Cardiac muscle cell (in vitro differentiated cells and primary cell): ENCODE measurements at places on chromosomes 4 and X.
A peak's percentile ranks its signal among the peaks of the same experiment; 100 is the strongest.

DNA sequence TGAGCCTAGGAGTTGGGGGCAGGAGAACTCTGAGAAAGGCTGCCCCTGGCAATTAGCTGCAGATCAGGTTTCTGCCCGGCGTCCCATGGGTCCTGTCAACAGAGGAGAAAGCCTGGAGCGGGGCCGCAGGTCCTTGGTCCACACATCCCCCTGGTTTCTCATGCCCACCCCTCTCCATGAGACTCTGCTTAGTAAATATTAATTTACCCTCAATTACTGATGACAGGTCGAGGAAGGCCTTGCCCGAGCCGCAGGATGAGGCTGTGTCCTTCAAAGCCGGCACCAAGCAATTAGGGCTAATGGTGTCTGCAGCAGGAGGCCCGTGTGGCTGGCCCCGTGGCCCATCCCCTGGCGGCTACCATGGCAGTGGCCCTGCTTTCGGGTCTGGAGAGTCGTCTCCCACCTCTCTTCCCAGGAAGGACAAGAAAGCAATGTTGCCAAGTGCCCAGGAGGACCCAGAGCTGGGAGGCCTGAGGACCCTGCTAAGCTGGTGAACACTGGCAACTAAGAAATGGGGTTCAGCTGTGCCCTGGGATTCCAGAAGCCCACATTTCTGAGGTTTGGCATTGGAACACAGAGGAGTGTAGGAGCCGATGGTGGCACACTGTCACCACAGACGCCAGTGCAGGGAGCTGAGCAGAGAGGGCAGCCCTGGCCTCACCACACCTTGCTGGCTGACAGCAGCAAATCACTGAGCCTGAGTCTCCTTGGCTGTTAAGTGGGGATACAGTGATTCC, 114.6 kb downstream of the CPZ start:
- no peaks in the 10 kb centered on the region for H3K4me1 ChIP-seq
- H3K27ac ChIP-seq = no peak overlapping the region
- DNase-seq = no peak
- no peaks in the 10 kb centered on the region for H3K27me3 ChIP-seq
- H3K4me3 ChIP-seq = no peak overlapping the region

DNA sequence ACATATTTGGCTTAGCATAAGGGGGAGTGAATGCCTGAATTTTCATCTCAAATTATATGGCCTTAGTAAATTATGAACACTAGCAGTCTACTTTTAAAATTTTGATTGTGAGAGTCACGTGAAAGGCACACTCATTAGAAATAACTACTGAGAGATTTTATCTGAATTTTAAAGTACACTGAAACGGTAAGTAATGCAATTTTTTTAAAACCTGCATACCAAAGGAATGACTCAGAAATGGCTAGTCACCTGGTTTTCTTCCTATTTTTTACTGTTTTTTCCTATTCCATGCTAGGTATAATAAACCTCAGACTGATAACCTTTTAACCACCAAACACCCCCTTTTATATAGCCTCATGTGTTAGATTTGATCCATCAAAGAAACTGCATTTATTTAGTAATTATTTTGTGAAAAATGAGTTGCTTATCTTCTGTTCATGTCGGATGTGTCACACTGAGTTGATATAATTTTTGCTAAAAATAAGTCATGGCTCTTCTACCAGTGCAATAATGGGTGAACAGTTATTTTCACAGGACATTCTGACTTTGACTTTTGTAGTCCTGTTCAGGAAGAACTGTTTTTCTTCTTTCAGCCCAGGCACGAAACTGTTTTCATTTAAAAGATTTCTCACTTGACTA, 40.4 kb downstream of the CPEB2 start:
- peak; percentile 19 for DNase-seq
- H3K27me3 ChIP-seq = no peaks in the 10 kb centered on the region
- peak overlapping the region; percentile 12 for H3K27ac ChIP-seq
- H3K36me3 ChIP-seq = peaks cover 17% of the 10 kb centered on the region

GRCh38 chrX:24862343-24862742, 153.4 kb downstream of the ARX start:
- H3K27me3 ChIP-seq = no peaks in the 10 kb centered on the region
- no peak overlapping the region for H3K27ac ChIP-seq
- DNase-seq = peak; percentile 40

DNA sequence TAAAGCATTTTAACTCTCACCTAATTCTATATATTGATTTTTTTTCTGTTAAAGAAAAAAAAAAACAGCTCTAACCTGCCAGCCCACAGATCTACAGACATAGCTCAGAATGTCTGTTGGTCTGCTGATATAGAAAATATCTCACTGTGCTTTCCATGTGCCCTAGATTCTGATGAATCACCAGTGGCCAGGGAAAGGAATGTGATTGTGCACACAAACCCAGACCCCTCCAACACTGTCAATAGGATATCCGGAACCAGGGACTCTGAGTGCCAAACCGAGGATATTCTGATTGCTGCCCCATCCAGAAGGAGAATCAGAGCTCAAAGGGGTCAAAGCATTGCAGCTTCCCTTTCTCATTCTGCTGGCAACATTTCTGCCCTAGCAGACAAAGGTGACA, 12.1 kb upstream of the SCML1 start:
- no peak overlapping the region for H3K27ac ChIP-seq
- H3K4me3 ChIP-seq = no peak overlapping the region
- H3K36me3 ChIP-seq = no peaks in the 10 kb centered on the region
- no peak for DNase-seq
- H3K4me1 ChIP-seq = no peaks in the 10 kb centered on the region

DNA sequence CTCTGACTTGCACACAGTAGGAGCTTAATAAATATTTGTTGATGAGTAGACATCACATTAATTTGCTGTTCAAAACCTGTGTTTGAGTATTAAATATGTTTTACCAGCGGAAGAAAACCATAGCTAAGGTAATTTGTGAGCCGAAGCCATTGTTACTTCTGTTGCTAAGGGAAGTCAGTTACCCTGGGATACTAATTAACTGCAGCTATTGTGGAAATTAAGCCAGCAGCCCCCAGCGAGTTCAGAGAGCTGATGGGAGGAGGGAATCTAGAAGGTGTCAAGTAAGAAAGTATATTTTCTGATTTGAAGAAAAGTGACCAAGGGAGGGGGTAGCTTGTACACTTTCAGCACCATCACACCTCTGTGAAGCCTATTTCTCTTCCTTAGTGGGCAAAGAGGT, 76.7 kb upstream of the IGSF1 start:
- peaks cover 4% of the 10 kb centered on the region for H3K4me1 ChIP-seq
- DNase-seq = no peak
- no peaks in the 10 kb centered on the region for H3K36me3 ChIP-seq
- H3K27me3 ChIP-seq = no peaks in the 10 kb centered on the region
- no peak overlapping the region for H3K27ac ChIP-seq

DNA sequence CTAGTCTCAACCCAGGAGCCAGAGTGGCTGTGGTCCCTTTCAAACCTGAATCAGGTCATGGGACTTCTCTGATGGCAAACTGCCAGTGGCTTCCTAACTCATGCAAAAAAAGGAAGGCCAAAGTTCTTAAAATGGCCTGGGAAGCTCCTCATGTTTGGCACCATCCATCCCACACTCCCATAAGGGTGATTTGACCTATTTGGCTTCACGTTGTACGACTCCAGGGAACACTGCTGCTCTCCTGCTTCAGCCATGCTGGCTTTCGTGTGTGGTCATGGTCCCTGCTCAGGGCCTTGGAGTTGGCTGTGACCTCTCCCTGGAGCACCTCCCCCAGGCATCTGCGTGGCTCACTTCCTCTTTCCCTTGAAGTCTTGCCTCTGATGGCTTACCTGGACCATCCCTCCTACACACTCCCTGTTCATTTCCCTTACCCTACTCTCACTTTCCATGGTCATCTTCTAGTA, 12.8 kb upstream of the TMSB4X start:
- H3K36me3 ChIP-seq = no peaks in the 10 kb centered on the region
- no peak overlapping the region for H3K27ac ChIP-seq
- no peak overlapping the region for H3K4me3 ChIP-seq
- no peaks in the 10 kb centered on the region for H3K27me3 ChIP-seq

DNA sequence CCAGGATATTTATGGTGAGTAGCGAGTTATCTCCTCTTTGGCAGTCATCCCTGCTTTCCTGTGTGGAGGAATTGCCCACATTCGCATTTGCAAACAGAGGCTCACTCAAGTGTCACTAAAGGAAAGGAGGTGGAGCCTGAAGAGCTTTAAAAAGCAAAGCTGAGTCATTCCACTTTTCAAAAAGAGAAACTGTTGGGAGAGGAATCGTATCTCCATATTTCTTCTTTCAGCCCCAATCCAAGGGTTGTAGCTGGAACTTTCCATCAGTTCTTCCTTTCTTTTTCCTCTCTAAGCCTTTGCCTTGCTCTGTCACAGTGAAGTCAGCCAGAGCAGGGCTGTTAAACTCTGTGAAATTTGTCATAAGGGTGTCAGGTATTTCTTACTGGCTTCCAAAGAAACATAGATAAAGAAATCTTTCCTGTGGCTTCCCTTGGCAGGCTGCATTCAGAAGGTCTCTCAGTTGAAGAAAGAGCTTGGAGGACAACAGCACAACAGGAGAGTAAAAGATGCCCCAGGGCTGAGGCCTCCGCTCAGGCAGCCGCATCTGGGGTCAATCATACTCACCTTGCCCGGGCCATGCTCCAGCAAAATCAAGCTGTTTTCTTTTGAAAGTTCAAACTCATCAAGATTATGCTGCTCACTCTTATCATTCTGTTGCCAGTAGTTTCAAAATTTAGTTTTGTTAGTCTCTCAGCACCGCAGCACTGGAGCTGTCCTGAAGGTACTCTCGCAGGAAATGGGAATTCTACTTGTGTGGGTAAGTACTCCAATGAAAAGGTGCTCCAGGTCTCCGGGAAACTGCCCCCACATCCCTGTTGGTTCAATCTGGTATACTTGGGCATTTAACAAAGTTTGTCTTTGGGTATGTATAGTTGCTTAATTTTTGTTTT, at the start of gene EGF:
TSS of gene EGF (plus strand) at position 178 of the 890 bp plus-strand sequence. CDS start at position 631, 453 bp downstream.
- H3K36me3 ChIP-seq = no peaks in the 10 kb centered on the region
- peak; percentile 42 for DNase-seq
- no peak within 1 kb of the TSS for H3K4me3 ChIP-seq
- peak within 1 kb of the TSS; percentile 82 for H3K27ac ChIP-seq
- H3K4me1 ChIP-seq = peaks cover 33% of the 10 kb centered on the region

GRCh38 chr4:13427599-13428325, 56.4 kb downstream of the RAB28 start:
- no peak overlapping the region for H3K27ac ChIP-seq
- peak; percentile 30 for DNase-seq
- H3K27me3 ChIP-seq = no peaks in the 10 kb centered on the region
- no peak overlapping the region for H3K4me3 ChIP-seq

- H3K27me3 ChIP-seq = no peaks in the 10 kb centered on the region
- no peak for DNase-seq
- no peaks in the 10 kb centered on the region for H3K4me1 ChIP-seq
- no peak overlapping the region for H3K27ac ChIP-seq
- H3K36me3 ChIP-seq = no peaks in the 10 kb centered on the region
- no peak overlapping the region for H3K4me3 ChIP-seq
Measured at GRCh38 chr4:146273204-146273901, 59.0 kb downstream of the REELD1 start.

- DNase-seq = peak; percentile 9
Measured at GRCh38 chr4:124304941-124305340, 407.6 kb downstream of the ANKRD50 start.

- peaks cover 13% of the 10 kb centered on the region for H3K4me1 ChIP-seq
- DNase-seq = no peak
- no peak overlapping the region for H3K4me3 ChIP-seq
- no peaks in the 10 kb centered on the region for H3K27me3 ChIP-seq
- no peaks in the 10 kb centered on the region for H3K36me3 ChIP-seq
Measured at GRCh38 chr4:118983293-118983692, 94.6 kb downstream of the SYNPO2 start.

DNA sequence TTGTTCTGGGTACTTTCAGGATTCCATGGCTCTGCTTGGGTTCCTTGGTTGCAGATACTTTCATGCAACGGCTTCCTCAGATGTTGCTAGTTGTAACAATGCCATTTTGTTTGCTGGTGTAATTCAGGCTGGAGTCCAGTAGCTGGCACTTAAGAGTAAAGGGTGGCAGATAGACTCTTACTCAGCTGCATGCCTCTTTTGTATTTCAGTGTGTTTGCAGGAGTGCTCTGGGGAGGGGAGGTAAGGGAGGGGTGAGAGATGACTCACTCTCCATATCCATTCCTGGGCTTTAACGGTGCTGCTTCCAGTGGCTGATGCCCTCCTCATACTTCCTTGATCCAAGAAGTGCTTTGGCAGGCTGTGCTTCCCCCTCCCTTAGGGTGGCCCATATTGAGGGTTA, 155.2 kb downstream of the ZNF330 start:
- H3K27ac ChIP-seq = no peak overlapping the region
- no peaks in the 10 kb centered on the region for H3K36me3 ChIP-seq
- H3K27me3 ChIP-seq = no peaks in the 10 kb centered on the region

DNA sequence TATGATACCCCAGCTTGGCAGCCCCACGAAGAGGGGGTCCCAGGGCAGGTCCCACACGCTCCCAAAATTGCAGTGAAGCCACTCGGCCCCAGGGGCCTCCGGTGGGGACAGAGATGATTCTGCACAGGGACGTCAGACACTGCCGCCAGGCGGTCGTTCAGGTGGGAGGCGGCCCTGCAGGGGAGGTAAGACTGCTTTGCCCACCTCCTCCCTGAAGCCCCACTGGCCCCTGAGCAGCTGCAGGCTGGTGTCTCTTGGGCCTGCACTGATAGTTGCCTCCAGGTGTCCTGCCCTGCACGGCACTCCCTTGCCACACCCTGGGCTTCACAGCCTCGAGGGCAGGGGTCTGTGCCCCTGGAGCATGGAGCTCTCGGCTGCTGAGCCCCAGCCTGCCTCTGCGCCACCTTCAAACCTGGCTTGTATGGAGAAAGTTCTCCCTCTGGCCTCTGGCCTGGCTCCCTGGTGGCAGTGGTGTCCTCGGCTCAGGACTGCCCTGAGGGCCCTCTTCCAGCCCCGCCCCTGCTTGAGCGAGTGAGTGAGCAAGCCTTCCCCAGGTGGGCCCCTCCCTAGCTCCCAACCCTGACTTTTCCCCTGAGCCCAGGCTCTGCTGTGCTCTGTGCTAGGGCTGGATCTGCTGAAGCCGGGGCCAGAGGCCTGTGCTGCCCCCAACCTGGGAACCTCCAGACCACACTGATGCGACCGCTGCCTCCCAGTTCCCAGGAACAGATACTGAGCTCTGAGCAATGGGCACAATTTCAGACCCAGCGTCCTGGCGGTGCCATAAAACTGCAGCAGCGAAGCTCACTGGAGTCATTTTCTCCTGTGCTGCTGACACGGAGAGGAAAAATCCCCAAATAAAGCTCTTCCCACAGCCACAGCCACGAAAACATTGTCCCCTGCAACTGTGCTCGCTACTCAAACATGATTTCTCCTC, 16.1 kb downstream of the ADRA2C start:
- H3K36me3 ChIP-seq = no peaks in the 10 kb centered on the region
- no peak overlapping the region for H3K4me3 ChIP-seq
- no peak for DNase-seq
- no peak overlapping the region for H3K27ac ChIP-seq
- no peaks in the 10 kb centered on the region for H3K27me3 ChIP-seq

GRCh38 chr4:8296491-8296890, 26.9 kb downstream of the HTRA3 start:
- no peaks in the 10 kb centered on the region for H3K4me1 ChIP-seq
- H3K4me3 ChIP-seq = no peak overlapping the region
- DNase-seq = no peak
- H3K27ac ChIP-seq = no peak overlapping the region
- no peaks in the 10 kb centered on the region for H3K36me3 ChIP-seq

- H3K4me1 ChIP-seq = no peaks in the 10 kb centered on the region
- H3K36me3 ChIP-seq = no peaks in the 10 kb centered on the region
- H3K27me3 ChIP-seq = no peaks in the 10 kb centered on the region
- H3K4me3 ChIP-seq = no peak overlapping the region
Measured at GRCh38 chr4:48141048-48141447, 7.0 kb upstream of the TXK start.
